ENCODE measurements at places on chromosomes 1 and 21.

DNA sequence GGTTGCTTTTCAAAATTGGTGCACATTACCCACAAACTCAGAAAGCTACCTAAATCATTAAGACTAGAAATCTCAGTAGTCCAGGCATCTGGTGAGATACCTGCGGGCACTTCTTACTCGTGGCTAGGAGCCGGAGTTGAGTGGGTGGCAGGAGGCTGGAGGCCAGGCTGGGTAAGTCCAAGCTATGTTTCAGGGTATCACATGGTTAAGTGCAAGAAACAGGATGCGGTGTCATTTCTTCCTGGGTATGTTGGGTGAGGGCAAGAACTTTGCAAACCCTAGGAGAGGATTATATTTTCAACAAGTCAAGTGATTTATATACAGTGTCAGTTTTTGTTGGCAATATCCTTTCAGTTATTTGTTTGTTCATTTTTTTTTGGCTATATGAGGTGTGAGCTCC is 41.0 kb downstream of the VANGL1 start:
- DNase-seq: no peak

- DNase-seq: no peak
These were observed 12.6 kb upstream of the ITPKB start for GRCh38 chr1:226751703-226752102.

- DNase-seq: no peak
These were observed 433.1 kb upstream of the KAZN start for GRCh38 chr1:14165371-14165801.

DNA sequence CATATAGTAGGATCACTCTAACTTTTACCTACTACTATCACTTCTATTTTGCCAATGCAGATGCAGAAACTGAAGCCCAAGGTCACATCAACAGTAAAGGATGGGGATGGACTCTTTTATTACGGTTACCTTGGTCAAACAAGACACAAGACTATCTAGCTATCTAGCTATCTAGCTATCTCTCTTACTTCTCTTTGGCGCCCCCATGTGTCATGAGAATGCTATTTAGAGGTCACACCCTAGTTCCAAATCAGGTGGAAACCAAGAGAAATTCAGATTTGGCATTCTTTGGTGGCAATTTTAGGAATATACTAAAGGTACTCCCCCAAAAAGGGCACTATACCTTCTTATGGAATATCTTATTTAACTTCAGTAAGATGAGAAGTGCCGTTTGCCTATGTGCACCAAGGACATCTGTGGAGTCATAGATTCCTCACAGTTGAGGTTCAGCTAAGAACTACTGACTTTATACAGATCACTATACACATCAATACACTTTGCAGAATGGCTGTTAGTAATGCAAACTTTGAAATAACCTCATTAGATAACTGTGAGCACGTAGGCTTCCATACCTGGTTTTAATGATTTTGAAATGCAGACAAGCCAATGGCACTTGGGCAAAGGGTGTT is 6.7 kb downstream of the ZNF648 start:
- DNase-seq: no peak

DNA sequence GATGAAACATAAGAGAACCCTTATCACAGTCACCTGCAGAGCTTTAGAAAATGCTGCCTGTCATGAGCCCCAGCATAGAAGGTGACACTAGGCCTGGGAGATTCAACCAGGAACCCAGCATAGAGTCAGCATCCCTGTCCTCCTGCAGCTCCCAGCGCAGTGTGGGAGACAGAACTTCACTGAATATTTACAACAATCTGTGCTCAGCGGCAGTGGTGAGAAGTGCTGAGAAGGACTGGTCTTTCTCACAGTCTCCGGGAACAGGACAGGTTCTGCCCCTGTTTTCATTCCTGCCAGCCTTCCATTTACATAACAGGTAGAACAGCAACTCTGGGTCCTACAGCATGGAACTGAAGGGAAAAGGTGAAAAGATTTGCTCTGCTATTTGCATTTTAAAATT is 83.5 kb upstream of the GADD45A start:
- no peak for DNase-seq

DNA sequence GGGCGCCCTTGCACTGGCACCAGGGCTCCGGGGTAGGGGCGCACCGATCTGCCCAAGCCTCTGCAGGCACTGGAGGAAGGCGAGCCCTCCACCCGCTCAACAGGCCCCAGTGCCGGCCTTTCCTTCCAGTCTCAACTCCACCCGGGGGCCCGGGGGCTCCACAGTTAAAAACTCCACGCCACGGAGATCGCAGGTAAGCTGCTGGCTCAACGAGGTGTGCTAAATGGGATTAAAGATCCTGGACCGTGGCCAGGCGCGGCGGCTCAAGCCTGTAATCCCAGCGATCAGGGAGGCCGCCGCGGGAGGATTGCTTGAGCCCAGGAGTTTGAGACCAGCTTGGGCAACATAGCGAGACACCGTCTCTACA is 536 bp downstream of the HSF2BP start:
- DNase-seq: no peak

DNA sequence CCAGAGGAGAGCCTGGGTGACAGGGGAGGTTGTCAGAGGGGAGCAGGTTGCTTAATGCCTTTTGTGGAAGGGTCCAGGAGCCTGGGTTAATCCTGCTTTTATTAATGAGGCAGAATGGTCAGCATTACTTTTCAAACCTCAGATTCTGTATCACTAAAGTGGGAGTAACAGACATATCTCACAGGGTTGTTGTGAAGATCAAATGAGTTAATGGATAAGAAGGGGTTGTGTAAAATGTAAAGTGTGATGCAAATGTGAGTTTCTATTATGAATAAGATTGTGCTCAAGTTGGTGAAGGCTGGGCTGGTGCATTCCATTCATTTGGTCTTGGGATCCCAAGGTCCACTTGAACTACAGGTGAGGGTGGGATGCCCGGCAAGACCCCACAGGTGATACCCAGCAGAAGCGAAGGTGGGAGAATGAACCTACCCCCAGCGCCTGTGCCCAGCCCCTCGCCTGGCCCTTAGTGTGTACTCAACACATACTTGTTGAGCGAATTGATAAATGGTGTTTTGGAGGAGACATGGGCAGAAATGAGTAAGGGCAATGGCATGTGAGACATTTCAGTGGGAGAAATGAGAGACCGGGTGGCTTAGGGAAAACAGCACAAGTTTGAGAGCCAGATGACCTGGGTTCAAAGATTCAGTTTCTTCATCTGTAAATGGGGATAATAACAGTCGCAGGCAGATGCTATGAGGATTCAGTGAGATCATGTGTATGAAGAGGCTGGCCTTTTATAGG is 6.2 kb downstream of the SLC26A9 start:
- no peak for DNase-seq

DNA sequence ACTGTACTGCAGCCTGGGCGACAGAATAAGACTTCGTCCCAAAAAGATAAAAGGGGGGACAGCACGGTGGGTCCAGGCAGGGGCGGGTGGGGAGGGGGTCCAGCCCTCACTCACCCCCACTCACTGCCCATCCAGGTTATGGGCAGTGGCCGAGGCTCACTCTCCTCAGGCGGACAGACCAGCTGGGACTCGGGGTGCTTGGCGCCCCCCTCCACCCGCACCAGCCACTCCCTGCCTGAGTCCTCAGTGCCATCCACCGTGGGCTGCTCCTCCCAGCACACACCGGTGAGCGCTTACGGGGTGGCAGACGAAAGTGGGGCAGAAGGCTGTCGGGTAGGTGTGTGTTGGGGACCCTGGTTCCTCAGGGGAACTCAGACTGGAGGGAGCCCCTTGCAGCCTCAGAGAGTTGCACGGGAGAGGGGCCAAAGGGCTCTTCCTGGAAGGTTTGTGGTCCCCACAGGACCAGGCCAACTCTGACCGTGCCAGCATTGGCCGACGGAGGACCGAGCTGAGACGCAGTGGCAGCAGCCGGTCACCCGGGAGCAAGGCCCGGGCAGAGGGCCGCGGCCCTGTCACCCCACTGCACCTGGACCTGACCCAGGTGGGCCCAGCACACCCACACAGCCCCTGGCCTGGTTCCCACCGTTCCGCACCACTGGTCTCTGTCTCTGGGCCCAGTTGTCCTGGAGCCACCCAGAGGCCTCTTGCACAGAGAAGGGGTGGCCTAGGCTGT is 6.6 kb downstream of the PLEKHN1 start:
- DNase-seq: no peak

DNA sequence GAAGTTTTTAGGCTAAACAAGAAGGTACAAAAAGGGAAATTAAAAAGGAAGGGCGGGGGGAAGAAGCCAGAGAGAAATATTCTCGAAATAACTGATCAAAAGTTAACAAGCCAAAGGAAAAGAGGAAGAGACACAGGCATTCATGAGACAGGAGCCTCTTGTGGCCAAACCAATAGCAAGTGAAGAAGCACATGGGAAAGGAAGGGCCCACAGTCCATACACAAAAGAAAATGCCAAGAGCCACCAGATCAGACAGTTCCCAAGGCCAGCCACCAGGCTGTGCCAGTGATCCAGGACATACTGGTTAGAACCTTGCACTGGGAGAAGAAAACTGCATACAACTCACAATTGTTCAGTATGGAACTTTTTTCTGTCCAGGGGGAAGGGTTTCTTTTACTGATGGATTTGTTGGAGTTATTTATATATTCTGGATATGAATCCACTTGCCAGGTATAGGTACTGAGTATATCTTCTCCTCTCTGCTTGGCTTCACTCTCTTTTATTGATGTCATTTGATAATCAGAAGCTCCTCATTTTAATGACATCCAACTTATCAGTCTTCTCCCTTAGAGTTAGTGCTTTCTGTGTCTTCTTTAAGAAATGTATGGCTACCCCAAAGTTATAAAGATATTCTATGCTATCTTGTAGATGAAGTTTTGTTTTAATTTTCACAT is 76.8 kb downstream of the CD46 start:
- DNase-seq: no peak

- DNase-seq: no peak
These were observed 24.6 kb downstream of the GALNT2 start for GRCh38 chr1:230091473-230092231.

DNA sequence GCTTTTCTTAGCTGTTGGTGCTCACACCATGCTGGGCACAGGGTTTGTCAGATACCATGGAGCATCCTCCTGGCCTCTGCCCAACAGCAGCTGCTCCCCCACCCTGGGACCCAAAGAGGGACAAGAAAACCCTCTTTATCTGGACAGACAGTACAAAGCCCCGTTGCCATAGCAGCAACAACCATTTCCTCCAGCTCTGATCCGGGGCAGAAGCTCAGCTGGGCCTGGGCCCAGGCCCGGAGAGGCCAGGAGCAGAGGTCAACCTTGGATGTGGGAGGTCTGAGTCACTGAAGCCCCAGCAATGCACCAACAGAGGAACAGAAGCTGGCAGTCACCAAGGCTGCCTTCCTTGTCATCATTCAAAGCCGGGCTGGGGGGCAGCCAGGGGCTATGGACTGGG is 228.4 kb upstream of the POU3F1 start:
- no peak for DNase-seq

DNA sequence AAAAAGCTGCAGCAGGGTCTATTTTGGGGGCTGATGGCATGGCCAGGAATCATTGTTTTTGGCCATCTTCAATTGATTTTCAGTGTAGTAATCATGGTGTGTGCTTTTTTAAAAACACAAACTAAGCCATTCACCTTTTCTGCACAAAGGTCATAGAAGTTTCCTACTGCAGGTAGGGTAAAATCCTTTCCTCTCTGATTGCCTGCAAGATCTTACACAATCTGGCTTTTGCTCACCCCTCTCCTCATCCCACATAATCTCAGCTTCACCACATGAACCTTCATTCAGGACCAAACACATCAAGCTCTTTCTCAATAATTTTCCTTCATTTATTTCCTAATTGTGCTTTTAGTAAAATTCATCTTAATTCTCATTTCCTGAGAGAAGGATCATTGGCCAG is 38.3 kb upstream of the GBP5 start:
- no peak for DNase-seq

GRCh38 chr1:153261281-153262069 is 2.0 kb downstream of the LORICRIN start:
- DNase-seq: no peak

- DNase-seq: peak; percentile 79
These were observed 356.4 kb upstream of the PLXNA2 start for GRCh38 chr1:208600456-208601190.

Data from vagina (tissue), 2 donors.